ENCODE measurements at places on chromosomes 7 and 10. TPM values are rescaled to one million over a fixed set of nuclear protein-coding genes. Genes with fewer than 3 reads are reported as not detected.
A peak's percentile ranks its signal among the peaks of the same experiment; 100 is the strongest.

The DOCK4 gene
- total RNA-seq = 3.5 TPM

The GDF2 gene
- not detected for total RNA-seq

DNA sequence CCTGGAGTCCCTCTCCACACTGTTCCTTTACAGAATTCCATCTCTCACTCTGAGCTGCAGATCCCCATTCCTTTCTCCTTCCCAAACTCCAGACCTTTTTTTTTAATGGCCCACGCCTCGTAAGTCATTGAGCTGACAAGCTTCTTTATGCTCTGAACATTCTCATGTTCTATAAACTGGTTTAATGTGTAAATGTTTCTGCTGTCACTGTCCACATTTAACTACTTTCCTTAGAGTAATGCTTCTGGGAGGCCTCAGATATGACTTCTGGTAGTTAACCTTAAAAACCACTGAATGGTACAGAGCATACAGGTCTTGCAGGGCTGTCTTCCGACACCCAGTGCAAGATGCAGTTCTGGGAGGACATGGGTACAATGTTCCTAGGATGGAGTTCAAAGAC lies 71.1 kb upstream of the CAMK2B start:
- no peak for DNase-seq

- peak; percentile 13 for DNase-seq
Observed at GRCh38 chr10:59708816-59709394, 745 bp downstream of the SLC16A9 start.

The MRLN gene
- not detected for total RNA-seq

The FLNC gene
- 0.12 TPM for total RNA-seq
